Stimulated activated CD8-positive, alpha-beta memory T cell treated with anti-CD3 and anti-CD28 coated beads, Interleukin-7, amount 100 ng/mL, for 4 hours (primary cell): ENCODE measurements at places on chromosomes 7 and 10.

GRCh38 chr7:23449941-23450340, 20.4 kb downstream of the IGF2BP3 start:
- no peak for DNase-seq

DNA sequence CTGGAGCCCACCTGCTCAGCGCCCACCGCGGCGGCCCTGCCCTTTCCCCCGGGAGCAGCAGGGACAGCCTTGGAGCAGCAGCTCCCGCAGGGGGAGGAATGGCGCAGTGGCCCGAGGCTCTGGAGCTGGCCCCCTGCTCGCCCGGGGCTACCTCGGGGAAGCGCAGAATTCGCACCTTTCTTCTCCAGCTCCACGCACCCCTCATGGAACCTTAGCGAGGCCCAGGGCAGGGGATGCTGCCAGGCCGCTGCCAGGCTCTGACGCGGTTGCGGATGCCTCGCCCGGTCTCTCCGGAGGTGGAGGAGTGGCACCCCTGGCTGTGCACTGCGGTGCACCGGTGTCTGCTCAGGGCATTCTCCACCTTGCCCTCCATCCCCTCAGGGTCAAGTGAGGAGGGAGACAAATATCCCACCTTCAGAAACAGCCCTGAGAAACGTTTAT, 84.9 kb upstream of the MKI67 start:
- DNase-seq = no peak

DNA sequence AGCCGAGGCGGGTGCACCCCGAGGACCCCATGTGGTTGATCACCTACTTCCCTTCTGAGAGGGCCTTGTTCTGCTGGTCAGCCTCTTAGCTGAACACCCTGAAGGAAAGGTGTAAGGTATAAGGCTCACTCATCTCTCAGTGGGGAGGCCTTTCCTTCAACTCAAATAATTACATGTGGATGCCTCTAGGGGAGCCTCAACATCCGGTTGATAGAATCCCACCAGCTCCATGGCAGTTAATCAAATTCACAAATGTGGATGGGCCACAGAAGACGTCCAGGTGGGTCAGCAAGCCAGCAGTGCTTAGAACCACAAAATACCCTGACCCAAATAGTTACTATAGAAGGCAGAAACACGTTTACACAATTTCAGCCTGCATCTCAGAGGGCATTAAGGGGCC, 37.7 kb upstream of the ZNF32 start:
- DNase-seq = no peak

DNA sequence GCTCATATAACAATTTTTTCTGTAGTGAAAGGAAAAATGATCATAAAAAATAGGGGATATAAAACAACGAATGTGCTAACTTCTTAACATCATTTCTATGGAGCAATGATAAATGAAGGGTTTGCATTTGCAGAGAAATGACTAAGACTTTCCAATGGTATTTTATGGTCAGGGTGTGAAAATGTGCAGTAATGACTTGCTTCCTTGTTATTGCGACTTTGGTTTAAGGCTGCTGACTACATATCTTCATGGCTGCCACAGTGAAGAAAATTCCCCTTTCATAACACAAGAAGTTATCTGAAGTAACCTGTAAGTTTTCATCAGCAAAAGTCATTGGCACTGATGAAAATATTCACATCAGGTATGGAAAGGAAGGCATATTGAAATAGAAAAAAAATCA, 166.1 kb upstream of the NRG3 start:
- no peak for DNase-seq

GRCh38 chr10:79273604-79274003, 73.7 kb upstream of the PPIF start:
- DNase-seq = no peak

- no peak for DNase-seq
These were observed 490.9 kb downstream of the ZWINT start for GRCh38 chr10:55870186-55870585.

DNA sequence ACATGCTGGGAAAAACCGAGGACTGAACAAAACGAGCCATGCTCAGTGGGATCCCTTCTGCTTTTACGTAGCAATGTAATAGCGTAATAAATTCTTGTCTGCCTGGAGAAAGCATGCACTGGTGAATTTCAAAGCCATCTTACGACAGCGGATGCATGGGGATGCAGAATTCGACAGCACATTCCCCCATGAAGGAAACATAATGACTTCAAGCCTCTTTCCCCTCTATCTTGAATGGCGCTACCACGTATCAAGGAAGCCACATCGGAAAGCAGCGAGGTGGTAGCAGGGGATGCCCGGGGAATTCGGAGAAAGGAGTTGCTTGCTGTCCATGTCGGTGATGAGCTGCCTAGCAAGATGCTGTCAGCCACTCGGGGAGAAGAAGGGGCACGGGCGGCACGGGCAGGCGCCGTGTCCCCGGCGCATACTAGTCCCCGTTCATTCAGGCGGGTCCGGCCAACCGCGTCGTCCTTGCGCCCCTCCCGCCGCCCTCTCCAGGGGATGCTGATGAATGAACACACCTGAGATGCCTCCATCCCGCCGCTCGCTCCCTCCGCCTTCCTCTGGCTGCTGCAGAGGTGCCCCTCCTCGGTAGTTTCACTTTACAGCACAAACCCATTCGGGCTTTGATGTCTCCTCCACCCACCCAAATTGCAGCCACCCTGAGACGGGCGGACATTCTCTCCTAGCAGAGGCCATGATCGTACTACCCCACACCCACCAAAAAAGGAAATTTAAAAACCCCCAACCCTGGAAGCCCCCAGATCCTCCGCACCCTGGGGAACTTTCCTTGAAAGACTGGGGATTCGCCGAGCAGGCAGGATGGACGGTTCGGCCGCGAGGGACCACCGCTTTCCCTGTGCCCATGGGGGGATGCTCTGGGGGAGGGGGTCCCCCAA, 644 bp downstream of the SORBS1 start:
- DNase-seq = peak; percentile 12

DNA sequence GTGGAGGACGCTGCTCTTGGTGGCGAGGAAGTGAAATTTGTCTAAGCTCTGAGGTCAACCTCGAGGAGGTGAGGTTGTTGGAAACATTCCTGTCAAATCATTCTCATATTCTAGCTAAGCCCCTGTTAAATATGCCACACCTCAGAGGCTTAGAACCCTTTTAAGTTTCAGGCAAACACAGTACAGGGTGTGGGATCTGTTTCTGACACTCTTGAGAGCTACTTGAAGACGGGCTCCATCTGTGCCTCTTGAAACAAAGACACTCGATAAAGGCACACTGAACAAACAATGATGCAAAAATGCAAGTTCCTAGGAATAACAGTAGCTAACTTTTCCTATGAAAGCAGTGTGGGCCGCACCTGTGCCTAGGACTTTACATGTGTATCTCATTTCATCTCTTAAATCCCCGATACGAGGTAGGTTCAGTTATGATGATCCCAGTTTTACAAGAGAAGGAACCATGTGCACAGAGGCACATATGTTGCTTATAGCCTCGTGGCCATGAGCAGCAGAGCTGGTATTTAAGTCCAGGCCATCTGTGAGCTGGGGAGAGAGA, 299.2 kb downstream of the CCDC3 start:
- no peak for DNase-seq

DNA sequence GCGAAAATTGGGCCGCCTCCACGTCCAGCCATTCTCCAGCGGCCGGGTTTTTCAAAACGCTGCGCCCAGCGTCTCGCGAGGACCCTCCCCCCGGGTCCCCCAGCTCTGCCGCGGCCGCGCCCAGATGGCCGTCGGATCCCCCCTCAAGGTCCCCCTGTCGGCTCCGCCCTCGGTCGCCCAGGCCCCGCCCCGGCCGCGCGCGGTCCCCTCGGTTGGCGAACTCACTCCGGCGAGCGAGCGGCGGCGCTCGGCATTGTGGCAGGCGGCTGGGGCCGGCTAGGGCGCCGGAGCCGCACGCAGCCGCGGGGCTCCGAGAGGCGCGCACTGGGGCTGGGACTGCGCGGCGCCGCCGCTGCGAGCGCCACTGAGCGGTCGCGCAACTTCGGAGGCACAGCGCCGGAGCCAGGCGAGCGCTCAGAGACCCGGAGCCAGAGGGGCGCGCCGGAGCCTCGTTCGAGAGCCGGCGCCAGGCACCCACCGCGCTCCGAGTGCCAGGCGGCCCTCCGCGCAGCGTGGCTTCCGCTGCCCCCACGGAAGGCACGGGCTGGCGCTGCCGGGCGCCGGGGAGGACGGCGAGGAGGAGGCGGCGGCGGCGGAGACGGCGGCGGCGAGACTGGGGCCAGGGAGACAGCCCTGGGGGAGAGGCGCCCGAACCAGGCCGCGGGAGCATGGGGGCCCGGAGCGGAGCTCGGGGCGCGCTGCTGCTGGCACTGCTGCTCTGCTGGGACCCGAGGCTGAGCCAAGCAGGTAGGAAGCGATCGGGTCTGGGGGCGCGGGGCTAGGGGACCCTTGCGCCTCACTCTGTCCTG, at the start of gene UNC5B:
TSS of gene UNC5B (plus strand) at position 253 of the 809 bp plus-strand sequence. CDS start at position 669, 416 bp downstream.
- DNase-seq = peak; percentile 38

GRCh38 chr10:47183704-47184041, 116.3 kb upstream of the GDF10 start:
- no peak for DNase-seq

GRCh38 chr7:110486549-110486948, 604.4 kb upstream of the LRRN3 start:
- no peak for DNase-seq

GRCh38 chr10:91006752-91007346, 86.0 kb upstream of the ANKRD1 start:
- no peak for DNase-seq

- no peak for DNase-seq
These were observed 17.6 kb downstream of the UNC5B start for GRCh38 chr10:71229726-71230655.

GRCh38 chr7:103772171-103772773, 217.2 kb downstream of the RELN start:
- no peak for DNase-seq

- DNase-seq = no peak
These were observed 476.5 kb downstream of the GPAM start for GRCh38 chr10:111707076-111707475.

DNA sequence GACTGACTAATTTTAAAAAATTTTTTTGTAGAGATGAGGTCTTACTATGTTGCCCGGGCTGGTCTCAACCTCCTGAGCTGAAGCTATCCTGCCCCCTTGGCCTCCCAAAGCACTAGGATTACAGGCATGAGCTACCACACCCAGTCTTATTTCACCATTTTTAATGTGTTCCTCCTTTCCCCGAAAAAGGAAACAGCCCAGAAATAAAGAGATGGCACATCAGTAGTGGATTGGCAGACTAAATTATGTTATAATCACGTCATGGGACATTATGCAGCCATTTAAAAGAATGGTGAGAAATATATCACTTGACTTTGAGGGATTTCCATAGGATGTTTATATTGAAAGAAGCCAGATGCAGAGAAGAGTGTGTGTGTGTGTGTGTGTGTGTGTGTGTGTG, 40.5 kb downstream of the CAPZA2 start:
- DNase-seq = no peak

DNA sequence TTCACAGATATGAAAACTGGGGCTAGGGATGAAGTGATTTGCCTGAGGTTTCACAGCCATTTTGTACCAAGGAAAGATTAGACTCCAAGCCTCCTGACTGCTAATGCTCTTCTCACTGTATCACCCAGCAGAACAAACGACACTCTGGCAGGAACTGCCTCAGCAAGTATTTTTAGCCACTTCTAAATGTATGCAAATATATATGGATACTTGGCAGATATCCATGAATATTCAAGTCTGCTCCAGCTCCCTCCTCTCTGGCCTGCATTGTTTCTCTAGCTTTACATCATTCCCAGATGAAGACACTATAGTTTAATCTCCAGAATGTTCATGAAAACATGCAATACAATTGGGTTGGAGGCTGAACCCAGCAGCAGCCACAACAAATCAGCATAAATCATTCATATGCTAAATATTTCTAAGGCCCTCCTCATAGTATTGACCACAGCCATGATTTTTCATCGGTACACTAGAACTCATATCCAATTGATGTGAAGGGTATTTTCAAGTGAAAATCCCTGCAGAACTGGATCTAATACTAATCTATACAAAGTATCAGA, 65.5 kb downstream of the HPSE2 start:
- no peak for DNase-seq

DNA sequence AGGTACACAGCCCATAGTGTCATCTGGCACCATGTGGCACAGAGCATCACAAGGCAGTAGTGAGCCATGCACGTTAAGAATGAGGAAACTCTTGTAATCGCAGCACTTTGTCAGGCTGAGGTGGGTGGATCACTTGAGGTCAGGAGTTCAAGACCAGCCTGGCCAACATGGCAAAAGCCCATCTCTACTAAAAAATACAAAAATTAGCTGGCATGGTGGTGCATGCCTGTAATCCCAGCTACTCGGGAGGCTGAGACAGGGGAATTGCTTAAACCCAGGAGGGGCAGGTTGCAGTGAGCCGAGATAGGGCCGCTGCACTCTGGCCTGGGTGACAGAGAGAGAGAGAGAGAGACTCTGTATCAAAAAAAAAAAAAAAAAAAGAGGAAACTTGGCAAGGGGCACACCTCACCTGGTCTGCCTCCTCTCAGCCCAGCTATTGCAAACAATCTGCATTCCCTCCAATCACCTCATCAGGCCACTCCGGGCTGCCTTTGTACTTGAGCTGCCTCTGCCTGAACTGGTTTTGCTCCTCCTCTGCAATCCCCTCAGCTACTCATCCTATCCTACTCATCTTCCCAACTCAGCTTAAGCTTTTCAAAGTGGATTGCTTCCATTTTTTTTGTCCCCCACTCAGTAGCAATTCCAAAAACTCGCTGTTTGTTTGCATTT, 46.0 kb upstream of the OPTN start:
- DNase-seq = no peak

DNA sequence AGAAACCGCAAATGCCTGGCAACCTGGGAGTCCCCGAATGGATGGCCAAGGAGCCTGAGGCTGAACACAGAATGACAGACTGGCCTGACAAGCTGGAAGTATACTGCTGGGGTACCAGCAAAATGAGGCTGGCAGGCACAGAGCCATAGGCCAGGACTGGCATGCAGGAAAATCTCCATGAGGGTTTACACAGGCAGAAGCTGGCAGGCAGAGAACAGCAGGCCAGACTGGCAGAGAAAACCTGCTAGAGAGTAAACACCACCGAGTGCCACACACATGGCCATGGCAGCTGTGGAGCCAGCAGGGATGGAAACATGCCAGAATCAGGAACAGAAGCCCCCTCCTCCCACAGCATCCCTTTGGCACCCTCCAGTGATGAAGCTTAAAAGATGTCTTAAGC, 63.4 kb downstream of the CRPPA start:
- DNase-seq = no peak
